Activated CD8-positive, alpha-beta memory T cell treated with anti-CD3 and anti-CD28 coated beads for 4 hours (primary cell): ENCODE measurements at places on chromosomes 12 and 14.

DNA sequence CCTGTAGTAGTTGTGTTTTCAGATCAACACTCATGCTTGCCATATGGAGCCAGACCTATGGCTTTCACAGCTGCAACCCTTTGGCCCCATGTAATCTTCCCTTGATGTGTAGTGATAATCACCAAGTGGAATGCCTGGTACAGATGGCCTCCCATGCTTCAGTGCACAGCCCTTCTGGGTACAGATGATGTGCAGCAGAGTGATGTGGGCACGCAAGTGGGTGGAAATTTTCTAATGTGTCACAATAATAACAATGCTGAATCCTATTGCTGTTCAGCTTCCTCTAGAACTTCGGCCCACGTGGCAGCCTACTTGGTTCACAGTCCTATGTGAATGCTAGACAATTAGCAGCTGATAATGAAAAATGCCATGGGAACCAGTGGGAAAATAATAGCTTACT is 188.1 kb downstream of the SNAPC1 start:
- no peak for DNase-seq

DNA sequence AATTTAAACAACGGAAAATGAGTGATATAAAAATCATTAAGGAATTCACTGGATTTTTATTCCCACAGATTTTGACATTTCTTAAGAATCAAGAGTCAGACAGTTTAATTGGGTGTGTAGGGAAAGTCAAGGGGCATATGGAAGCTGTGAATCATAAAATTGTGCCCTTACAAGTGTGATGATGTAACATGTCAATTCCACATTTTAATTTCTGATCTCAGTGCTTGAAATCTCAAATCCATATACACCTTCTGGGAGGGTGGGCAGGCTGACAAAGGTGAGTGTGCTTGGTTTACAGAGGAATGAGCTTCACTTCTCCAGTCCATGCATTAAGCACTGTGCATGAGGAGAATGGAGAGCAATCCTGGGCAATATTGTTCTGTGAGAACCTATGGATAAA is 1.0 kb upstream of the KRT6A start:
- DNase-seq = no peak

GRCh38 chr12:54891717-54892478 is 37.6 kb downstream of the MUCL1 start:
- no peak for DNase-seq

GRCh38 chr12:109286252-109286651 is 22.8 kb downstream of the FOXN4 start:
- DNase-seq = no peak

DNA sequence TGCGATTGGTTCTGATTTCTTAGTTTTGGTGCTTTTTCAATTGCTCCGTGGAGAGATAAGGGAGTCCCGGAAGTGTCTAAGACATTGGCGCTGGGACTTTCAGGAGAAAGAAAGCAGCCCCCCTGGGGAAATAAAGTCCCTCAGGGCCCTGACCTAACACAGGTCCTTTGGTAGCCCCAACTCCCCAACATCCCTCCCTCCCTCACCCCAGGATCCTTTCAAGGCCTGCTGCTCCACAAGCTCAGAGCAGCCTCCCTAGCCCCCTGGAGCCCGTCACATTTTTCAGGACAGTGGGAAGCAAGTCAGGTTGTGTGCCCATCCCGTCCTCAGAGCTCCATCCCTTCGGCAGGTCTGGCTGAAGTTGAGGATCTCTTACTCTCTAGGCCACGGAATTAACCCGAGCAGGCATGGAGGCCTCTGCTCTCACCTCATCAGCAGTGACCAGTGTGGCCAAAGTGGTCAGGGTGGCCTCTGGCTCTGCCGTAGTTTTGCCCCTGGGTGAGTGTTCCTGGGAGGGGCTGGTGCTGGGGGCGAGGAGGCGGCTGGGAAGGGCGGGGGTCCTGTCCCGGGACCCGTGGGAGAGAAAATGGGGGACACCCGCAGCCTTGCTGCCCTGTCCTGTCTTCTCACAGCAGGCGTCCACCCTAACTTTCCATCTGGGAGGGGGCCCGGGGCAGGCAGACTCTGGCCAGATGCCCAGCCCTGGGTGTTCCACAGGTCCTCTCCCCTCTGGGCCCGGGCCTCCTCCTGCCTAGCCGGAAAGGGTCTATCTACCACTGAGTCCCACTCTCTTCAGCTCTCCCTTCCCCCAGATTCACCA is 950 bp downstream of the IFI27 start:
- DNase-seq = no peak

DNA sequence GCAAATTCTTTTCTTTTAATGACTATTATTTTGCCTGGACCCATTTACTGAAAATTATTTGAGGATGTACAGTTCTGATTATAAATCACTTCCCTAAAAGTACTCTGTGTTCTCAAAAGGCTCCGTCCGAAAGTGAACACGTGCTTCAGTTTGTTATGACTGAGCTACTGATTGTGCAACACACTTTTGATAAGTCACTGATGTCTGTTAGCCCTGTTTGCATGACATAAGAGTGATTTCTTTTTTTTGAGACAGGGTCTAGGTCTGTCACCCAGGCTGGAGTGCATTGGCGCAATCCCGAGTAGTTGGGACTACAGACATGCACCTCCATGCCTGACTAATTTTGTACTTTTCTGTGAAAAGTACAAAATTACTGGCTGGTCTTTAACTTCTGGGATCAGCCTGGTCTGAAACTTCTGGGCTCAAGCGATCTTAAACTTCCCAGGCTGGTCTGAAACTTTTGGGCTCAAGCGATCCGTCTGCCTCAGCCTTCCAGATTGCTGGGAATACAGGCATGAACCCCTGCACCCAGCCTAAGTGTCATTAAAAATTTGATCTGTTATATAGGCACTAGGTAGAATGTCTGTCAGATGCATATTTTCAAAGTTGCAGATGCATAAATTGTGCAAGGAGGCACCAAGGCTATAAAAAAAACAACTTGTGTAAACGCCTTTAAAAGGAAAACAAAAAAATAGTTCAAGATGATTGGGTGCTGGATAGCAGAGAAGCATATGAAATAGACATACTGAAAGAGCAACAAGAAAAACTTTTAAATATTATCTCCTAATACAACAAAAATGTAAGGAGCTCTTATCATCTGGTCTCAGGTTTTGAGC is 111.5 kb downstream of the SRGAP1 start:
- no peak for DNase-seq

DNA sequence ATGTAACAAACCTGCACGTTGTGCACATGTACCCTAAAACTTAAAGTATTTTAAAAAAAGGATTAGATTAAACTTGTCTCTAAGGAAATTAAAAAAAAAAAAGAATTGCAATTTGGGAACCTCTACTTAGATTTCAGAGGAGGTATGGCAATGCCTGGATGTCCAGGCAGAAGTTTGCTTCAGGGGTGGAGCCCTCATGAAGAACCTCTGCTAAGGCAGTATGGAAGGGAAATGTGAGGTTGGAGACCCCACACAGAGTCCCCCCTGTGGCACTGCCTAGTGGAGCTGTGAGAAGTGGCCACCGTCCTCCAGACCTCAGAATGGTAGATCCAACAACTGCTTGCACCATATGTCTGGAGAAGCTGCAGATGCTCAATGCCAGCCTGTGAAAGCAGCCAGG is 279.6 kb upstream of the CCDC196 start:
- no peak for DNase-seq

- DNase-seq = no peak
These were observed 29.5 kb upstream of the OSBPL8 start for GRCh38 chr12:76588881-76589565.

- no peak for DNase-seq
These were observed 4.7 kb upstream of the ZNF384 start for GRCh38 chr12:6693832-6694355.

DNA sequence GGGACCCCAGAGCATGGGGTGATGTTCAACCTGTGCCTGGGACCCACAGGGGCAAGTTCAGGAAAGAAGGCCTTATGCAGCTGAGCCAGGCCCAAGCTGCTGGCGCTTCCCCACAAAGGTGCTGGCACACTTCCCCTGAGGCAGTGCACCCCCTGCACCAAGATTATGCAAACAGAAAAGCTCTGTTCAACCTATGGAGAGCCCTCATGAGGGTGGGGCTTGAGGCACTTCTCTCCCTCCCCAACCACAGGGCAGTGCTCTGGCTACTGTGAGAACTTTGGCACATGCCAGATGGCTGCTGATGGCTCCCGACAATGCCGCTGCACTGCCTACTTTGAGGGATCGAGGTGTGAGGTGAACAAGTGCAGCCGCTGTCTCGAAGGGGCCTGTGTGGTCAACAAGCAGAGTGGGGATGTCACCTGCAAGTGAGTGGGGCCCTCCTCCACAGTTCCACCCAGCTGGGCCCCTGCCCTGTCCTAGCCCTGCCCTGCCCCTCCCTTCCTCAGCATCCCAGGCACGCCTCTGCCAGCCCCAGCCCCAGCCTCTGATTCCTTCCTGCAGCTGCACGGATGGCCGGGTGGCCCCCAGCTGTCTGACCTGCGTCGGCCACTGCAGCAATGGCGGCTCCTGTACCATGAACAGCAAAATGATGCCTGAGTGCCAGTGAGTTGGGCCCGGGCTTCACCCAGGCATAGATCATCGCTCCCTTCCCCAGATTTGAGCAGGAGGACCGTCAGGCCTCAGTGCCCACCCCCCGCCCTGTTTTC is 5.5 kb upstream of the NXPH4 start:
- no peak for DNase-seq

GRCh38 chr12:63093711-63094110 is 57.3 kb downstream of the AVPR1A start:
- DNase-seq = no peak

DNA sequence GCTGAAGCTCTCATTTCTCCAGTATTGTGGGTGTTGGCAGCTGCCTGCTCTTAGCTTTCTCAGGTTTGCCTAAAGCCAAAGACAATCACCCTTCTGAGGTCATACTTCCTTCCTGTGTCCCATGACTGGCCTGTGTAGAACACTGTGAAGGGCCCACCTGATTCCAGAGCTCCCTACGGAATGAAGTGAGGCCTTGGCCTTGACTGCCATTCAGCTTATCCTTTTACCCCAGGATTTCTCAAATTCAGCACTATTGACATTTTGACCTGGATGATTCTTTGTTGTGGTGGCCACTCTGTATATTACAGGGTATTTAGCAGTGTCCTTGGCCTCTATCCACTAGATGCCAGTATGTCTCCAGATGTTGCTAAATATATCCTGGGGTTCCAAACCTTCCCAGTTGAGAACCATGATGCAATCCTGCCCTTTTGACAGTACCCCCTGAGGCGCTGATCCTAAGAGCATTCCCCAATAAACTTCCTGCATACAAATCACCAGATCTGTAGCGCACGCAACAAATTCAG is 112.3 kb upstream of the KRR1 start:
- DNase-seq = no peak

DNA sequence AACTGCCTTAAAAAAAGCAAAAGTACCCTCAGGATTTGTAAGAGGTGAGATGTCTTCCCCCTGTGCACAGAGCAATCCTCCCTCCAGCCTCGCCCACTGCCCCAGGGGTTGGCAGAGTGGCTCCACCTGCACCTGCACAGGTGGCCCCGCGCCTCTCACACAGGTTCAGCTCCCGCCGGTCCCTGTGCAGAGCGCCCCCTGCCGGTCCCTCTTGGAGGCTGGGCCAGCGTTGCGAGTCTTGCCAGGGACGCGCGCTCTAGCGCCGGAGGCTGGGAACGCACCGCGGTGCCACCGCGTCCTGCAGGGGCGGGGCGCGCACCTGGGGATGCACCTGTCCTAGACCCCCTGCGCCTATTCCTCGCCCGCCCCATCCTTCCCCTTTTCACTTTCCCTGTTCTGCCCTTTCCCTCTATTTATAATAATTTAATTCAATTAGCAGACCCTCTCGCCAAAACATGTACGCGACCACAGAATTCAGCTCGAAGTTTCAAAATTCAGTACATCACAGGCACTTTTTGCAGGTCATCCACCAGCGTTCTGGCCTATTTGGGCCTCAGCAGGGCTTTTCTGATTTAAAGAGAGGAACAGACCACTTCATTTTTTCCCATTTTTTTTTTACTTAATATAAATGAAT is 618.6 kb downstream of the AACS start:
- no peak for DNase-seq

- no peak for DNase-seq
These were observed 9.2 kb upstream of the PYROXD1 start for GRCh38 chr12:21428241-21428640.

DNA sequence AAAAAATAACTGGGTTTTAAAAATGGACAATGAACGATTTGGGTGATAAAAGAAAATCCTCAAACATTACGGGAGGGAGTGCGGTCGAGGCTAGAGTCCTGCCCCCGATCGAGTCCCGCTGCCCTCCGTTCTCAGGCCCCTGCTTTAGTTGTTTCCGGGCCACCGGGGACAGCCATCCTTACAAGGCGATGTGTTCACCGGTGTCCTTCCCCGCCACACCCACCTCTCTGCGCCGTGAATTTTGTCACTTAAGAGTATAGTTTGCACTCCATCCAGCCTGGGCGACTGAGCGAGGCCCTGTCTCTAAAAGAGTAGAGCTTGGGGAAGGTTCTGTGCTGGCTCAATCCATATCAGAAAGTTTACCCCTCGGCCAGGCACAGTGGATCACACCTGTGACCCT is 2.9 kb downstream of the ULK1 start:
- DNase-seq = no peak

GRCh38 chr14:31854508-31855075 is 222.5 kb upstream of the ARHGAP5 start:
- no peak for DNase-seq

- DNase-seq = no peak
These were observed 331.1 kb downstream of the GLT1D1 start for GRCh38 chr12:129184127-129184928.

- DNase-seq = no peak
These were observed 21.5 kb upstream of the FAM181A start for GRCh38 chr14:93905623-93906022.

GRCh38 chr12:69332815-69333358 is 15.3 kb upstream of the LYZ start:
- DNase-seq = no peak

DNA sequence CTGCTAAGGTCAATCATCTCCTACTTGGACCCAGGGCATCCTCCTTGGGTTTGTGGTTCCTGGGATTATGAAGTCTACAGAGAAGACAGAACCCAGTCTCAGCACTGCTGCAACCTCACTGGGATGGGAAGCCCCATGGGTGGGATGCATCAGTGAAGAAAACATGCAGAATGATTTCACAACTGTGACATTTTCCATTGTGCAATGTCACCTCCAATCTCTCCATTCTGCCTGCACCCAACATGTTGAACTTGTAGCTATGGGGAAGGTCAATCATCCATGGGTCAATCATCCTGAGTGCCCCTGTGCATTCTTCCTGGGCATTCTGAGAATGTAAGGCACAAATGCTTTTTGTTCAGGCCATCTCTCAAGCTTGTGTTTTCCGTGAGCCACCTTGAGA is 1004.4 kb upstream of the TMEM132C start:
- no peak for DNase-seq

DNA sequence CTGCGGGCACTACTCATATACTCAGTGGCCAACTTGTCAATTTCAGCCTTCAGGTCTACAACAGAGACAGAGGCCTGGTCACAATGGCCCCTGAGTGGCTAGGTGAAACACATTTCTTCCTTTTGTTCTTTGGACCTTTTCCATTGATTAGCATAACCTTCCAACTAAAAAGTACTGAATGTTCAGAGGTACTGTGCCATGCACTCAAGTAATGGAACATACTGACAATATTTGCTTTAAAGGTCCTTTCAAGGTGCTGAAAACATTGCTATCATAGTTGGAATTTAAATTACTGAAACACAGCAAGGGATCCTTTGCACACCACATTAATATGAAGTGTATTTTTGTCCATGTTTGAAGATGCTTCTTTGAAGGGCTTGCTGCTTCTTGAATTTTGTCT is 6.1 kb upstream of the ACRBP start:
- no peak for DNase-seq

GRCh38 chr12:47383942-47384341 is 304.2 kb upstream of the AMIGO2 start:
- no peak for DNase-seq
